ENCODE measurements at places on chromosomes 7 and 10.

DNA sequence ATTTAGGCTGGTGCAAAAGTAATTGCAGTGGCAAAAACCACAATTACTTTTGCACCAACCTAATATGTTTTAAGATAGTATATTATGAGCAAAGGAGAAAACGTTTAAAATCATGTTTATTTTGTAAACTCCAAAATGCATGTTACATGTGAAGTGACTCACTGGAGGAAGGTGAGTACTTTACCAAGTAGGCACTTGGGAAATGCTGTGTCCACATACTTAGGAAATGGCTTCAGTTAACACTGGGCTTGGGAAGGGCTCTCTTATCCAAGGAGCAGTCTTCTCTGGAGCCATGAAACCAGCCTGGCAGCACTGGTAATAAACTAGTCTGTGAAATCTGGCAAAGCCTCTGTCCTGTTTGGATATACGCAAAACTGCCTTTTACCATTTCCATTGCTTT lies 4.4 kb downstream of the RPS24 start:
- no peak for DNase-seq

- no peak for DNase-seq
Measured at GRCh38 chr10:6659451-6659850, 79.4 kb upstream of the PRKCQ start.

GRCh38 chr10:131155876-131156230 lies 155.7 kb downstream of the TCERG1L start:
- no peak for DNase-seq

DNA sequence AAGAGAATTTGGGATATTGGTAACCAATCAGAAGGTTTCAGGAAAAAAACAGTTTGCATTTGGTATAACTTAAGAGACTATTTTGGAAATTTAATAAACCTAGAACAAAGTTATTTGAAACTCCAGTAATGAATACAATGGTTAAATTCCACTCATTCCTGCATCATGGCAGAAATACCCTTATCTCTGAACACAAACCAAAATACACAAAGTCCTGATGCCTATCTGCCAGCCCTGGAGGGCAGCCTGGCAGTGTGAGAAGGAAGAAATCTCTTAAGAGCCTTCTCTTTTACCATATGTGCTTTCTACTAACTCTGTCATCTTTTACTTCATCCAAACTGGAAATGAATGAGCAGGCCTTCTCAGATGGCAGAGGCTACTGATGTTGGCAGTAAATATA lies 147.1 kb upstream of the LYZL1 start:
- DNase-seq, result no peak

DNA sequence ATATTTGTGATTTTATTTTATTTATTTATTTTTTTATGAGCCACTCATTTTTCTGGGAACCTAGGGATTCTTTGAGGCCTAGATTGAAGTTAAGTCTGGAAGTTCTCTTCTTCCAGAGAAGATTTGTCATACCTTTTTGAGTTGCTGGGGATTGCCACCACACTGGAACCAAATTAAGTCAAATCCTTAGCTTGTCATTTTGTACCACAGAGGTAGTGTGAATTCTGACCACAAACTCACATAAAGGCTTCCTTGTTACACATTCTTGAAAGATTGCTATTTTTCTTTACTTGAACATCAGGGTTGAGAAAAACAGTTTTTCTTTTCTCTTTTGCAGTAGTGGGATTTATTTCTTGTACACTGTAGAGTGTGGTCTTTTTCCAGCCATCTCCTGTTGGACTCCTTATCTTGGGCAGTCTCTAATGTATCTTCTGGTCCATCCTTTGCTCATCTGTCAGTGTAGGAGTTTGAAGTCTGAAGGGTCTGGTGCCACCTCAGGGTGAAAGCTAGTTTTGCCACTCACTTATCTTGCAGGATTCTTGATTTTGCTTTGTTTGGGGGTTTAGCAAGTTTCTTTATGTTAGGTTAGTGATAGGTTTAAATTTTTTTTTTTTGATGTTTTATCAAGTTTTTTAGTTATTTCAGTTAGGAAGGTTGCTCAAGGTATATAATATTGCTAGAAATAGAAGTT lies 24.8 kb downstream of the PCBD1 start:
- DNase-seq, result no peak

DNA sequence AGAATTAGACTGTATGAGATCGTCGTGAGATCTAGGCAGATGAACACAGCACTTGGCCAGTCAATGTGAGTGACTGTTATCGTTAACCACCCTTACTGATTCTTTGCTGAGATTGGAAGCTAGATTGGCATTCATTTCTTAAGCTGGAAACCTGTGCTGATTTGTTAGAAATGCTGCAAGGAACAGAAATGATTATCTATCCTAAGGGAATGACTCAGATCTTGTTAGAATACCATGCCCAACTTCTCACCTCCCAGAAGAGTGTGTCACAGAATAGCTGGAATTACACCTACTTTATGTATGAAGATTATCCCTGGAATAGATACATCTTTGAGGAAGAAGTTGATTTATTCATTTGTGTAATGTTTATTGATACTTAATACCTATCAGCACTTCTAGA lies 275.2 kb downstream of the AUTS2 start:
- DNase-seq, result no peak

DNA sequence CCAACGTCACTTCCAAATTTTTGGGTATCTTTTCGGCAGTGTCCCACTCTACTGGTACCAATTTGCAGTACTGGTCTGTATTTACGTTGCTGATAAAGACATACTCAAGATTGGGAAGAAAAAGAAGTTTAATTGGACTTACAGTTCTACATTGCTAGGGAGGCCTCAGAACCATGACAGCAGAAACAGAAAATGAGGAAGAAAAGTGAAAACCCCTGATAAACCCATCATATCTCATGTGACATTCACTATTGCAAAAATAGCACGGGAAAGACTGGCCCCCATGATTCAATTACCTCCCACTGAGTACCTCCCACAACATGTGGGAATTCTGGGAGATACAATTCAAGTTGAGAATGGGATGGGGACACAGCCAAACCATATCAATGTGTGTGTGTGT lies 364.0 kb upstream of the KCND2 start:
- DNase-seq, result no peak

- DNase-seq, result no peak
Measured at GRCh38 chr10:60235001-60235400, 154.7 kb downstream of the ANK3 start.

GRCh38 chr7:150858236-150859197 lies 6.2 kb downstream of the AOC1 start:
- no peak for DNase-seq

DNA sequence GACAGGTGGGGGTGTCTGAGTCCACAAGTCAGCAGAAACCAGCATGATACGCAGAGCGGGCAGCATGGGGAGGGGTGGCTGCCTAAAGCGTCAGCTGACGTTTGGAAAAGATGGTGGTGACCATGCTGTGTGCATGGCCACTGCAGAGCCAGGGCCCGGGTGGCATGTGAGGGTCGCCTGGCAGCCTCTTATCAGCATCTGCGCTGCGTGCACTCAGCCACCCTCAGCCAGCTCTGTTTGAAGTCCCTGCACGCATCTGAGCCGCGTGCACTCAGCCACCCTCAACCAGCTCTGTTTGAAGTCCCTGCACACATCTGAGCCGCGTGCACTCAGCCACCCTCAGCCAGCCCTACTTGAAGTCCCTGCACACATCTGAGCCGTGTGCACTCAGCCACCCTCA lies 61.5 kb downstream of the WDR37 start:
- no peak for DNase-seq

GRCh38 chr10:67788028-67788886 lies 49.7 kb downstream of the DNAJC12 start:
- DNase-seq, result no peak

DNA sequence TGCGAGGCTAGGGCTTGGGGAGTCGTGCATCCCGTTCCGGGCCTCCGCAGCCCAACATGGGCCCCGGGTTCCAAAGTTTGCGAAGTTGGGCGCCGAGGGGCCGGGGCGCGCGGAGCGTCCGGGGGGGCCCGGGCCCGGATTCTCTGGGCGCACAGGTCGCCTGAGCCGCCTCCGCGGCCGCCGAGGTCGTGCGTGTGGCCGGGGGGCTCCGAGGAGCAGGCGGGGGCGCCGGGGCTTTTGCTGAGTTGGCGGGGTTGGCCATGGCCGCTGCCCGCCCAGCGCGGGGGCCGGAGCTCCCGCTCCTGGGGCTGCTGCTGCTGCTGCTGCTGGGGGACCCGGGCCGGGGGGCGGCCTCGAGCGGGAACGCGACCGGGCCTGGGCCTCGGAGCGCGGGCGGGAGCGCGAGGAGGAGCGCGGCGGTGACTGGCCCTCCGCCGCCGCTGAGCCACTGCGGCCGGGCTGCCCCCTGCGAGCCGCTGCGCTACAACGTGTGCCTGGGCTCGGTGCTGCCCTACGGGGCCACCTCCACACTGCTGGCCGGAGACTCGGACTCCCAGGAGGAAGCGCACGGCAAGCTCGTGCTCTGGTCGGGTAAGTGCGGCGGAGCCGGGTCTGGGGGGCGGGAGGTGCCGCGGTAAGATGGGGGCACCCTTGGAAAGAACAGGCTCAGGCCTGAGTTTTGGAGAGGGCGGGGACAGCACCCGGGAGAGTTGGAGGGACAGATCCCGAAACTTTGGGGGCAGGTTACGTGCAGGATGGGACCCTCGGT lies 643 bp downstream of the SMO start:
- DNase-seq, result no peak

GRCh38 chr7:134364619-134365037 lies 47.9 kb upstream of the SLC35B4 start:
- DNase-seq, result no peak

DNA sequence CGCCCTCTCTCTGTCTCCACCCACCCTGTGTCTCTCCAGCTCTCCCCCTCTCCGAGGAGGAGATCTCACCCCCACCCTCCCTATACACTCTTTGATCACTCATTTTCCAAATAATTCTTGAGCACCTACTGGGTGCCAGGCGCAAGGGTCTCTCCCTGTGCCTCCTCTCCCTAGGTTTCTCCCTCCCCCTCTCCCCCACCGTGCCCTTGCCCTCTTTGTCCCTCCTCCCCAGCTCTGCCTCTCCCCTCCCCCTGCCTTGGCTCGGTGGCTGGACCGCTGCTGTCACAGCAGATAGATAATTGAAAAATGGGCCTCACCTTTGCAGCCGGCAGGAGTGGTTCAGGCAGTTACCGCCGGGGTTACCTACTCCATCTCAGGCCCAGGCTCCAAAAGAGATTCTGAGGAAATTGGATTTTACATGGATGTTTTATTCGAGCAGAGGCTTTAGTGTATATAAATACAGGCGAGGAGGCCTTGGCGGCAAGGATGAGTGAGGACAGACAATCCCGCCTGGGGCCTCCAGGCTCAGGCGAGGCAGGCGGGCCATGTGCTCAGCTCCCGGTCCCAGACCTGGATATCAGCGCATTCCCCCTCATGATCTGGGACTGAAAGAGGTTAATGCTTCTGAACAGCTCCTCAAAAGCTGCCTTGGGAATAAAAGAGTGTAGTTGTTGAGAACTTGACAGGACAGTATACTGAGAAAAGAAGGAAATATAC lies 60.8 kb upstream of the BTRC start:
- DNase-seq, result peak; percentile 26

GRCh38 chr7:4882169-4883032 lies 1.1 kb downstream of the RADIL start:
- DNase-seq, result peak; percentile 16

- DNase-seq, result no peak
Measured at GRCh38 chr10:24898501-24898900, 53.9 kb downstream of the PRTFDC1 start.

DNA sequence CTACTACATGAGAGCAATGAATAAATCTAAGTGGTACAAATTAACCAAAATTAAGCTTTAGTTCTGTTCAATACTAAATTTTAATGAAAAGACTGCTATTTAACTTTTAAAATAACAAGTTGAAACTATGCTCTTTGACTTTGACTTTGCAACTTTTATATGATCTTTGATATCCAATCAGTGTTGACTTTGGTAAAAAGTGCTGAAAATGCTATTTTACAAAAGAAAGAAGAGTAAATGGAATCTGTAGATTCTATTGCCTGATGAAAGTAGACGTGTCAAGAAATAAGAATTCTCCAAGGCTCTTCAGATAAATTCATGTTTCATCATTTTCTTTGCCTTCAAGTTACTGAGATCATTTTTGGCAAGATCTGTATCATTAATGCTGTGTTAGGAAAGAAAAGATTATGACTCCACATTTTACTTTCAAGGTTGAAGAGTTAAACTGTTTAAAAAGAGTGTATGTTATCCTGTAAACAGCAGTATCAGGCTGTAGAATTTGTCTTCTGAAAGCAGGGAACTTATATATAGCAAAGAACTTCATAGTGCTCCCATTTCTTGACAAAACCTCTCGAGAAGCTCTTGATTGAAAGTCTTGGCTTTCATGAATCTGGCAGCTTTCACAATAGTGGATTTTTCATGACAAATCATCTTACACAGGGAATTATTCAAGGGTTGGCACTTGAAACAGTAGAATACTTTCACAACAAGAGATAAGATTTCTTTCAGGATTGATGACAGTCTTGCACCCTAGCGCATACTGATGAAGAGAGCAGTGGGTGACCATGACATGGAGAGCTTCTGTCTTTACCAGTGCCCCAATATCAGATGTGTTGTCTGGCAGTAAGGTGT lies 72.1 kb downstream of the PTEN start:
- DNase-seq, result no peak

- no peak for DNase-seq
Measured at GRCh38 chr10:79380125-79380945, 33.1 kb downstream of the PPIF start.

- no peak for DNase-seq
Measured at GRCh38 chr10:85594239-85594638, 772.4 kb downstream of the GRID1 start.

GRCh38 chr10:132586739-132587138 lies 49.2 kb downstream of the INPP5A start:
- DNase-seq, result no peak

GRCh38 chr10:33859319-33860022 lies 525.0 kb upstream of the NRP1 start:
- no peak for DNase-seq

DNA sequence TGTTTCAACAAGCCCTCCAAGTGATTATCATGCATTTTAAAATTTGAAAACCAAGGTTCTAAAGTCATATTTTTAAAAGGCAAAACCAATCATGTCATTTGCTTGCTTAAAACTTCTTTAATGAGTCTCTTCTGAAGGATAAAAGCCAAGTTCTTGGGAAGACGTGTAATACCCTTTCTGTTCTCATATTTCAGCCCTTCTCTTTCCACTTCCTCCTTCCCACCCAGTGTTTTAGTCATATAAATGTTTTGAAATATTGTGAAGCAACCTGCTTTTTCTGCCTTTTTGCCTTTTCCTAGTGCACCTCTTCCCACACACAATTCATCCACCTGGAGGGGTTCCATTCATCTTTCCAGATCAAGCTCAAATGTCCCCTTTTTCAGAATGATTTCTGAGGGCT lies 211.1 kb upstream of the LRRTM3 start:
- no peak for DNase-seq

- peak; percentile 1 for DNase-seq
Measured at GRCh38 chr10:70331486-70332268, 47.9 kb upstream of the NPFFR1 start.

- no peak for DNase-seq
Measured at GRCh38 chr10:78225594-78225993, 191.9 kb downstream of the RPS24 start.

GRCh38 chr10:22501863-22502262 lies 156.6 kb downstream of the SPAG6 start:
- no peak for DNase-seq
